ENCODE measurements at places on chromosomes 7 and 10.

DNA sequence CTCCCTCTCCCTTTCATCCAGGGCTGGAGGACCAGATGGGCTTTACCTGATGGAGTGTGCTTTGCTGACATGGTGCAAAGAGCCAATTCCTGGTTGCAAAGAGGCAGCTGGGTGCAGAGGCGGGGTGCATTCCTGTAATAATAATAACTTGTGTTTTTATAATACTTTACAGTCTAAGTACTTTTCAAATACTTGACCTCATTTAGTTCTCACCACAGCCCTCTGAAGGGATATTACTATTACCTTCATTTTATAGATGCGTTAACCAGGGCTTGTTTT, 70.4 kb downstream of the TCF7L2 start:
- no peak for DNase-seq

DNA sequence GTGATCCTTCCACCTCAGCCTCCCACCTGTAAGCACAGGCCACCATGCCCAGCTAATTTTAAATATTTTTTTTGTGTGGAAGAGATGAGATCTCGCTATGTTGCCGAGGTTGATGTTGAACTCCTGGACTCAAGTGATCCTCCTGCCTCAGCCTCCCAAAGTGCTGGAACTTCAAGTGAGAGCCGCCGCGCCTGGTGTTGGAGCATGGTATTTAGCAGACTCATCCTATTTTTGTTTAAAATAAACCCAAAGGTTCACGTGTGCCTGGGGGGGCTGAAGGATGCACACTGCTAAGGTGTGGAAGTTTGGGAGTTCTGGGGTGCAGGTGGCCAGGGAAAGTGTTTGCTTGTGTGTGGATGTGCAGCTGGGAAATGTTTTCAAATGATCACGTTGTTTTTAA, 18.1 kb downstream of the PDGFA start:
- DNase-seq = no peak

- no peak for DNase-seq
Measured at GRCh38 chr7:6205971-6206660, 66.3 kb downstream of the CYTH3 start.

GRCh38 chr10:19668116-19668515, 148.1 kb upstream of the PLXDC2 start:
- no peak for DNase-seq

DNA sequence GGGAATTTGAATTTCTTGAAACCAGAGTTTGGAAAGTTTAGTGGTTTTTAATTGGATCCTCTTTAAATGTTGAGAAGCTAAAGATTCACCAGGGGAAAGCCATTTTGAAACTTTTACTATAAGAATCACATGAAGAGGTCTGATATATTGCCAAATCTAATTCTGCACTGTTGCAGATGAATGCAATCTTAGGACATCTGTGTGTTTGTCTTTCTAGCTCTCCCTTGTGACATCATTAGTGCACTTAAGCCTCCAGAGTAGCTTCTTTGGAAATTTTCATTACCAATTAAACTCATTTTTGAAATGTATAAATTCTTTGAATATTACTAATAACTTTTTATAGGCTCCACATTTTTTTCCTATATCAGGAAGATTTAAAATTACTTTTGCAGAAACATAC, 160.2 kb downstream of the BICC1 start:
- no peak for DNase-seq

- DNase-seq = no peak
Measured at GRCh38 chr7:156703773-156704482, 63.4 kb downstream of the RNF32 start.

DNA sequence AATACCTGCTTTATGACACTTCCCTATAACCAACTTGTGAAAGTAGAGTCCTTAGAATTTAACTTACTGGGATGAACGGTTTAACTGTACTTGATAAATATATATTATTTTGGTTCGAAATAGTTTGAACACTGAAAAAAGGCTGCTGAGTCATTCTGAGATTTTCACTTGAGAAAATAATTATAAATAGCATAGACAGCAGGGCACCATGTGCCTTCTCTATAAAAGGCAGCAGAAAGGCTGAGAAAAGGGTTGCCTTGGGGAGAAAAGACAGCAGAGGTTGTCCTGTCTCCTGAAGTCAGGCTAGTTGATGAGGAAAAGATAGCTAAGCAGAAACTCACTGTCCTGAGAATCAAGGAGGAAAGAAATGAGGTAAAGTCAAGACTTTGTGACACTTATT, 92.4 kb downstream of the CTTNBP2 start:
- no peak for DNase-seq

All from NCI-H1436 (cell line).